ENCODE measurements at places on chromosomes 1 and 21. TPM values are rescaled to one million over a fixed set of nuclear protein-coding genes. Genes with fewer than 3 reads are reported as not detected.

AK5 gene
- total RNA-seq: 1.7 TPM

DNA sequence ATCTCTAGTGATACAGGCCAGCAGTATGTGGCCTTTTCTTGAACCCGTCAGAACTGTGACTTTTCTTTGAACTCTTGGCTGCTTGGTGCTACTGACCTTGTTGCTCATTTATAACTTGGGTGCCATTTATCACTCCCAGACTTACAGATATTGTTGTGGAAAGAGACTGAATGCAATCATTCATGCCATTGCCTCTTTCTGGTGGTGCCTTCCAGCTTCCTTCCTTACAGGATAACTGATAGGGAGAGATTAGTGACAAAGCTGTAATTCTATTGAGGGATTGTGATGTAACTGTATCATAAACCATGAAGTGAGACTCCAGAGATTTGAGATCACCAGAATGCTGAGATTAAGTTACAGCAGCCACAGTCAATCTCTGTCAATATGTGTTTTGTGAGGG is 256.5 kb downstream of the USP25 start:
- DNase-seq: no peak

DNA sequence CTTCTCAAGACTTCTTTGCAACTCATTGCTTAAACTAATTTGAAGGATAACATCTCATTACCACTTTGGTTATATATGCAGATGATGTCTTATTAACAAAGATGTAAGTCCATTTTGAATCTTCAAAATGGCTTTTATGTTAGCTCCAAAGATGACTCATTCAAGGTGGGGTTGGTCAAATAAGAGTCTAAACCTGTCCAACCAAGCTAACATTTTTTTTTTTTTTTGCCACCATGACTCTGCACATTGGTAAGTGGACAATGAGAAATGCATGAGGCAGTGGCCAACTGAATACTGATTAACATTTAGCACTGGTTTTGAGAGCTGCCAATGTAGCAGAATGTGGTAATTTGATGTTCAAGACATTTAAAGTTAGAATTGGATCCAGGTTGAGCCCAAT is 278 bp upstream of the KRTAP27-1 start:
- DNase-seq: no peak

DNA sequence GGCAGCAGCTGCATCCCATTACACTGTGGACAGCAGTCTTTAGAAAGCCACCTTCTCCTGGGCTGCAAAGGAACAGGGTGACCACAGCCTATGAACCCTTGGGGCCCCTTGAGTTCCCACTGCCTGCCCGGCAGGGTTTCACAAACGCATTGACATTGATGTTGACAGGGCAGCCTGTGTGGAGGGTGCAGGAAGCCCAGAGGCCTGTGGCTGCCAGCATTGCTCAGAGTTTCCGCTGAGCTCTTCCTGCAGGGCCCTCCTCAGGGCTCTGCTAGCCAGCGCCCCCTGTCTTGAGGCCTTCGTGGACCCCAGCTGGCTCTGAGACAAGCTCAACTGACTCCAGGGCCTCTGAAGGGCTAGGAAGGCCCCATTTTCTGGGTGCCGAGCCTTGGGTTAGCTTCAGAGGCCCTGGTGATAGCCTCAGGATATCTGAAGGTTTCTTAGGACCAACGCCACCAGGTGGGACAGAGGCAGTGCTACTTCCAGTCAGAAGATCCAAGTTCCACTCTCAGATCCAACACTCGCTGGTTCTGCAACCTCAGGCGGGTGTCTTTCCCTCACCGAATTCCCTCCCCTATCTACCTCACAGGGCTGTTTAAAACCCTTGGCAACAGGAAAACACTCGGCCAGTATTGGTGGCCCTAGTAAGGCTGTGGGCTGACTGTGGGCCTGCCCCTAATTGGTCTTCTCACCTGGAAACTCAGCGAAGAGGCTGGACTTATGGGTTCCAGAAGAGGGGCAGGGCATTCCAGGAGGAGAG is 27.2 kb upstream of the EPS8L3 start:
- DNase-seq: no peak

Measured in kidney (tissue), 22 donors.